ENCODE measurements at places on chromosomes 13 and 19.

DNA sequence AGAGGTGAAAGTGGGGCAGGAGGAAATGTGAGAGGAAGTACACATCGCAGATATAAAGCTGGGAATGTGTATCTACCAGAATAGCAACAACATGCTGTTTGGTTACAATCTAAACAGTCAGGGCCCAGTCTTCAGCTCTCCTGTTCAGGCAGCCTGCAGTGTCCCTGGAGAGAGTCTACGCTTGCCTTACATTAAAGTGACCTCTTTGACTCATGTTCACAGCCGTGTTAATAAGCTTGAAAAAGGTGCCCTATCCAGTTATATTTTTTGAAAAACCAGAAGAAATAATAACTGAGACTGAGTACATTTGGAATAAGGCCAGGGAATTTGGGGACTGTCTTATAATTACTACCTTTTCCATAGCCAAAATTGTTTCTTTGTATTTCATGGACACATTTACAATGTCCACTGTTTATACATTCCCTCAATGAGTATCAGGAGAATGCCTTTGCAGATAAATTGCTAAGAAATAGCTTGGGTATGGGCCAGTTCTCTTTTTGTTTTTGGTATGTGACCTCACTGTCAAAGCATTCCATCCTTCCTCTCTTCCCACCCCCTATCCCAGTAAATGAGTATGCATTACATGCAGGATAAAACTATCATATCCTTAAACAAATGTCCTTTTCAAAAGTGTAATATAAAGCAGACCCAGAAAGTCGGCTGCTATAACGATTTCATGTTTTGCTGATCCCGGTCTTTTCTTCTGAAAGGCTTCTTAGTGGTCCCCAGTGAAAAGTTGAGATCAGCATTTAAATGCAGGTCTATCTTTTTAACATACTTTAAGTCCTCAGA lies 82.6 kb downstream of the PCDH9 start:
- no peak for DNase-seq

DNA sequence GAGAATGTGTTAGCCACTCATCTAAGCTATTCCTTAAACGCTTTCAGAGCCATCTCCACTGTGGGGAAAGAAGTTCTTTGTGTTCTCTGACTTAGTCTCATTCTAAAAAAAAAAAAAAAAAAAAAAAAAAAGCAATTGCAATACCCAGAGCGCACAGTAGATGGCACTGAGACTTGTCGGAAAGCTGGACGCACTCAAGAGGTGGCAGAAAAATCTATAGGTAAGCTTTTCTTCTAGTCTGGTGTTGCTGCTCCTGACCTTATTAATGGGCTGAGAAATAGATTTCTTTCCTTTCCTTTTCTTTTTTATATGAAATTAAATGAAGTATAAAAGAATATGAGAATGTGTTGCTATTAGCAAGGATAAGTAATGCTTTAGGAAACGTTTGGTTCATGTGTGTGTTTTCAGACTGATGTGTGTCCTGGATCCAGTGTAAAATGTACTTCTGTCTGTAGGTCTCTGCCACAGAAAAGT lies 4.7 kb upstream of the GJB2 start:
- DNase-seq, result peak; percentile 14

DNA sequence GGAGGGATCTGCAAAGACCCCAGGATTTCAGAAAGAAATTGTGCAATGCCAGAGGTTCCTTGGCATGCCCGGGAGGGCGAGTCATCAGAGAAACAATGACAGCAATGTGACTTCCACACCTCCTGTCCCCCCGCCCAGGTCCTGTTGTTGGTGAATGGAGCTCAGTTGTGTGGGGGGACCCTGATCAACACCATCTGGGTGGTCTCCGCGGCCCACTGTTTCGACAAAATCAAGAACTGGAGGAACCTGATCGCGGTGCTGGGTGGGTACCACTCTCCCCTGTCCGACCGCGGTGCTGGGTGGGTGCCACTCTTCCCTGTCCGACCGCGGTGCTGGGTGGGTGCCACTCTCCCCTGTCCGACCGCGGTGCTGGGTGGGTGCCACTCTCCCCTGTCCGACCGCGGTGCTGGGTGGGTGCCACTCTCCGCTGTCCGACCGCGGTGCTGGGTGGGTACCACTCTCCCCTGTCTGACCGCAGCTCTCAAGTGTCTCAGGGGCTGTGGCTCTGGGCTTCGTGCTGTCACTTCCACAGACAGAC lies 5.2 kb upstream of the F10 start:
- DNase-seq, result no peak

DNA sequence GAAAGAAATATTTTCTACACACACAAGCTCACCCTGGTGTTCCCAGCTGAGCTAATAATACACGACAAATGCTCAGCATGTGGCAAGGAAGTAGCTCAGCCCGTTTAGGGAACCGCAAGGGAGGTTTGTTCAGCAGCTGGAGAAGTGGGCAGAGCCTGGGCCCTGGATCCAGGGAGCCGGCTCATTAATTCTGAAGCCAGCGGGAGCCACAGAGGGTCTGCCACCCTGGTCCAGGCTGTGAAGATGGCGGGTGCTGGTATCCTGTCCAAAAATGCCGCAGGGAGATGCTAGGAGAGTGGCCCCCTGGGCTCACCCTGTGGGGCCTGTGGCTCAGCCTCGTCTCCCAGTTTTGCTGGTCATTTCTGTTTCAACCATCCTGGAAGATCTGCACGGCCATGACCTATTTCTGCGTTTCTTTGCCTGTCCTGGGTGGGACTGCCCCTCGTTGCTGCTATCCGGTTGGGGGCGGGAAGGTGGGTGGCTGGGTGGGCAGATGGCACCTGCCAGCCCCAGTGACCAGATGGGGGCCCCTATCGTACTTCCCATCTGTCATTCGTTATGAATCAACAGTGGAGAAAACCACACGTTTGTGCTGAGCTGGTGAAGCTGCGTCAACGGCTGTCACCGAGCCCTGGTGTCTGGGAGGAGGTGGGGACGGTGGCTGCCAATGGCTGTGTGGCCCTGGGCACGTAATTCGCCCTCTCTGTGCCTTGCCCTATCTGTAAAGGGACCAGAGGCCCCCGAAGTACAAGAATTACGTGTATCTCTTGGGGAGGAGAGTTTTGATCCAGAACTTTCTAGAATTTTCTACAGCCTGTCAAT lies 2.7 kb upstream of the GNA15 start:
- DNase-seq, result peak; percentile 5

GRCh38 chr13:113576597-113576996 lies 8.0 kb upstream of the TFDP1 start:
- no peak for DNase-seq

GRCh38 chr13:113819341-113819730 lies 44.5 kb downstream of the GAS6 start:
- no peak for DNase-seq

DNA sequence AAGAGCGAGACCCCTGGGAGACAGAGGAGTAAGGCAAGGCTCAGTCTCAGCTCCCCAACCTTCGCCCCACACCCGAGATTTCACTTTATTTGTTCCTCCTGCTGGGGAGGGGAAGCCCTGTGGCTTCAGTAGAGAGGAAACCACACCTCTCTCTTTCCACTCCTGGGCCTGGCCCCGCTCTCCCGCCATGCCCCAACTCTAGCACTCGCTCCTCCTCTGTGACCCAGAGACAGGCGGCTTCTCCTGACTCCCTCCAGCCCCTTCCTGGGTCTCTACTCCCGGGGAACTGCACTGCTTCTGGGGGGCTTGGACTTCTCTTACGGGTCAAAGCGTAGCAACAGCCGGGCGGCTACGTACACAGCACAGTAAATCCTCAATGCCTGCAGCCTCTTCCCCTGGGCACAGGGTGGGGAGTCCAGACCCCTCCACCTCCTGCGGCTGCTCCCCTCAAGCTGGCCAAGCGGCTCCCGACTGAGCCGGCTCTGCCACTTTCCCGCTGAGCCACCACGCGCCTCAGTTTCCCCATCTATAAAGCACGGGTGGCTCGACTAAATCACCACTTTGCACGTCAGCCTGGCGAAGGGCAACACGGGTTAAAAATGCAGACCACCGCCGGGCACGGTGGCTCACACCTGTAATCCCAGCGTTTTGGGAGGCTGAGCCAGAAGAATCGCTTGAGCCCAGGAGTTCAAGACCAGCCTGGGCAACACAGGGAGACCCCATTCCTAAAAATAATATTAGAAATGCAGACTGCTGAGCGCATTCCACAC lies 1.4 kb downstream of the RNF126 start:
- no peak for DNase-seq

GRCh38 chr19:679418-680286 lies 3.5 kb downstream of the FSTL3 start:
- peak; percentile 17 for DNase-seq

- DNase-seq, result no peak
These were observed 12.2 kb upstream of the BCAM start for GRCh38 chr19:44796701-44797115.

GRCh38 chr19:10826231-10826630 lies 9.8 kb downstream of the TMED1 start:
- DNase-seq, result no peak

DNA sequence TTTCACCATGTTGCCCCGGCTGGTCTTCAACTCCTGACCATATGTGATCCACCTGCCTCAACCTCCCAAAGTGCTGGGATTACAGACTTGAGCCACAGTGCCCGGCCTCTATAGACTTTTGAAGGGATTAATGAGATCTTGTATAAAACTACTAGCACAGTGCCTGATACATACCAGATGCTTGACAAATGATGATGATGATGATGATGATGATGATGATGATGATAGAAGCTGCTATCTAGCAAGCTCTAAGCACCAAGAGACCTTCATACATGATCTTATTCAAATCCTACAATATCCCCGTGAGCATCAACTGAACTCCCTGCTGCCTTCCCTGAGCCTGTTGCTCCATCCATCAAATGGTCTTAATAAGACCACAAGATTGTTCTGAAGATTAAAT lies 14.4 kb downstream of the CEACAM20 start:
- no peak for DNase-seq

GRCh38 chr13:73370066-73370465 lies 311.3 kb downstream of the KLF5 start:
- DNase-seq, result no peak

GRCh38 chr19:342801-343421 lies 1.7 kb downstream of the MIER2 start:
- DNase-seq, result no peak

DNA sequence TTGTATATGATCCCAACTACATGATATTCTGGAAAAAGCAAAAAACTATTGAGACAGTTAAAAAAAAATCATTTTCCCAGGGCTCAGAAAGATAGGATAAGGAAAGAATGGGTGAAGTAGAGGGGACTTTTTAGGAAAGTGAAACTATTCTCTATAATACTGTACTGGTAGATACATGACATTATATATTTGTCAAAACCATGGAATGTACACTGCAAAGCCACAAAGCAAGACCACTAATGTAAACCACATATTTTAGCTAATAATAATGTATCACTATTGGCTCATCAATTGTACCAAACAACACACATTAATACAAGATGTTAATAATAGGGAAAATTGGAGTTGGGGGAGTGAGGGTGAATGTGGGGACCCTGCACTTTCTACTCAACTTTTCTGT lies 182.6 kb downstream of the EFNB2 start:
- no peak for DNase-seq

Measured in DMS79 treated with DMSO at 0.1 percent for 48 hours (cell line).